ENCODE measurements at places on chromosomes 5 and 9.

DNA sequence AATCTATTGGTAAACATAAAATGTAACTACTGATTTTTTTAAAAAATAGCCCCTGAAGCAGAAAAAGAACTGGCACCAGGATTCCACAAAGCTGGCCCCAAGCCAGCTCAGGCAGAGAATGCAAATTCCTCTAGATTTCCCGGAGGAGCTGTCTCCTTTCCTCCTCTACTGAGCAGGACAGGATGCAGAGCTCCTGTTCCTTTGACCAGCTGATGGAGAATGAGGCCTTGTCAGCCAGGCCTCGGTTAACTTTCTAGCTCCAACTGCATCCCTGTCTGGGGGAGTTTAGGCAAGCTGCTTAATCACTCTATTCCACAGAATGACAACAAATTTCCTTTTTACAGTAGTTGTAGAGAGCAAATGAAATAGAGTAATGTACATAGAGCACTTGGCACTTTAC lies 155.5 kb downstream of the GNAQ start:
- DNase-seq, result no peak

DNA sequence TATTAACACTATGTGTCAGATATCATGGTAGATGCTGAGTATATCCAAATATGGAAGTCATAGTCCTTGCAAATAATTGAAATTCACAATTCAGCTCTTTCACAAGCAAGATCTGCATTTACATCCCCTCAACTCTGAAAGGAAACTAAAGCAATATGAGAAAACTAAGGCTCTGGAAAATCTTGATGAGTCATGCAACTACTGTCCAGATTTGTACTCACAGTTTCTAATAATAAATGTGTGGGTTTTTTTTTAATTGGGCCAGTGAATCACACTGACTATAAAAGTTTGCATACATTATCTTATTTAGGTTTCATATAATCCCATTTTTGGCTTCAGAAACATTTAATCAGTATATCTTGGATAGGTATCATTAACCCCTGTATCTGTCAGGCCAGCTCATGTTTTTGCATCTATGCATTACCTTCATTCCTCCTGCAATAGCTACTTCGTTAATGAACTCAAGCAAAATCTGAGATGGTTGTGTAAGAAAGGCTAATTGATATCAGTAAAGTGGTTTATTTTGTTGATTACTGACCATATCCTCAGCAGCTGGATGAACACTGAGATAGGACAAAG lies 58.7 kb upstream of the PRR16 start:
- no peak for DNase-seq

DNA sequence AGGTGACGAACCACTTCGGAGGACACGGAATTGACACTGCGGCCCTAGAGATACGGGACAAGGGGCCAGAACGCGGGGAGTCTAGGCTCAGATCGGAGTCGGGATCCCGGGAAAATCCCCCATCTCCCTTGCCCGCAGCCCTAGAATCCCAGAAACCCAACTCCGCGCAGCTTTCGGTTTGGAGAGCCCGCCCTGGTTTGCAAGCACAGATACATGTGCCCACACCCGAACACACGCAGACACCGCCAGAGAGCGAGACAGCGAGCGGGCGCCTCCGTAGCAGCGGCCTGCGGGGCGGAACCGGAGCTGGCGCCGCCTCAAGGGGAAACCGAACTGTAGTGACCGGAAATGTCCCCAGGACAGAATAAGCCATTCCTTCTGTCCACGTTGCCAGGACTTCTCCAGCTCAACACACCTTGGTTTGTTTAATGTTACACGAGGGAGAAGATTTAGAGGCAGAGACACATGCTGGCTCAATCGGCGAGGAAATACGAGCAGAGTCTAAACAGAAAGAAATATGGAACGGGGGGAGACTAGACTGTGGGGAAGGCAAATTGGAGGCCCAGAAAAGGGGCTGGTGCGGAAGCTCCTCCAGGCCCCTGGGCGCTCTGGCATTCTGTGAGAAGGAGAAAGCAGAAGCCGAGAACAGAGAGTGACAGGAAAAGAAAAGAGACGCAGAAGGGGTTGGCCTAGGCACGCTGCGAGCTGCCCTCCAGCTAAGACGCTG lies 2.9 kb upstream of the PAX5 start:
- DNase-seq, result no peak

DNA sequence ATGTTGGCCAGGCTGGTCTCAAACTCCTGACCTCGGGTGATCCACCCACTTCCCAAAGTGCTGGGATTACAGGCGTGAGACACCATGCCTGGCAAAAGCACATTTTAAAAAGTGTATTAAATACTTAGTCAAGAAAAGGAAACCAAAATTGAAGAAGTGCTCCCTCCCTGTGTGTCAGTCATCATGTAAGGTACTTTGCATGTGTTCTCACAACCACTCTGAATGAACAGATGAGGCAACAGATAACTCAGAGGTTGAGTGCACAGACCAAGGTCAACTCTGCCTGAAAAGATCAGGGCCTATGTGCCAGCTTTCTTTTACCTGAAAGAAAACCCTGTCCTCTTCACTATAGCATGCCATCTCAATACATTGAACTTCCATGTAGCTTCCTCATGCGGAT lies 289.7 kb downstream of the MRPS30 start:
- no peak for DNase-seq

Data from NK-92 treated with Interleukin-12 subunit alpha and Interleukin-12 subunit beta, amount 100 ng/mL, for 24 hours (cell line).